GM12878 (cell line): ENCODE measurements at places on chromosomes 2 and 18.

GRCh38 chr2:10083046-10083445 lies 2.8 kb upstream of the CYS1 start:
- no peak for DNase-seq

GRCh38 chr2:36318-36717 lies 10.0 kb downstream of the FAM110C start:
- DNase-seq = no peak

- no peak for DNase-seq
Observed at GRCh38 chr2:169714699-169715098, 18.9 kb upstream of the KLHL23 start.

- no peak for DNase-seq
Observed at GRCh38 chr2:66548422-66548821, 113.5 kb downstream of the MEIS1 start.

- DNase-seq = no peak
Observed at GRCh38 chr2:152189622-152190495, 14.3 kb upstream of the STAM2 start.
